ENCODE measurements at places on chromosomes 5 and 9. TPM values are rescaled to one million over a fixed set of nuclear protein-coding genes. Genes with fewer than 3 reads are reported as not detected.

The SPATA31E1 gene
- not detected for total RNA-seq

The MAPK9 gene
- total RNA-seq, result 25.1 TPM

The CDKN2B-AS1 gene
- not detected for total RNA-seq

The CCDC171 gene
- 0.90 TPM for total RNA-seq

The OLFML2A gene
- 53.2 TPM for total RNA-seq

The IFNA21 gene
- total RNA-seq, result not detected

The IFNA14 gene
- not detected for total RNA-seq

The ACTBL2 gene
- total RNA-seq, result not detected

The AGXT2 gene
- not detected for total RNA-seq

The ANXA2R gene
- not detected for total RNA-seq

The ZNF354B gene
- 4.6 TPM for total RNA-seq

The LCN9 gene
- not detected for total RNA-seq

The PCDHA1 gene
- total RNA-seq, result not detected

The TRPM6 gene
- total RNA-seq, result 0.19 TPM

The IRX2 gene
- total RNA-seq, result 0.83 TPM

The NRARP gene
- 5.6 TPM for total RNA-seq

The FCHSD1 gene
- total RNA-seq, result 5.1 TPM

The PDGFRB gene
- 68.3 TPM for total RNA-seq

The CATSPER3 gene
- 0.39 TPM for total RNA-seq

Measured in right atrium auricular region (tissue), 2 donors.